Activated naive CD8-positive, alpha-beta T cell treated with anti-CD3 and anti-CD28 coated beads, Interleukin-2, amount 10 ng/mL, durations not matched to agents 7 days and 5 days (primary cell): ENCODE measurements at places on chromosomes 7 and 10.

DNA sequence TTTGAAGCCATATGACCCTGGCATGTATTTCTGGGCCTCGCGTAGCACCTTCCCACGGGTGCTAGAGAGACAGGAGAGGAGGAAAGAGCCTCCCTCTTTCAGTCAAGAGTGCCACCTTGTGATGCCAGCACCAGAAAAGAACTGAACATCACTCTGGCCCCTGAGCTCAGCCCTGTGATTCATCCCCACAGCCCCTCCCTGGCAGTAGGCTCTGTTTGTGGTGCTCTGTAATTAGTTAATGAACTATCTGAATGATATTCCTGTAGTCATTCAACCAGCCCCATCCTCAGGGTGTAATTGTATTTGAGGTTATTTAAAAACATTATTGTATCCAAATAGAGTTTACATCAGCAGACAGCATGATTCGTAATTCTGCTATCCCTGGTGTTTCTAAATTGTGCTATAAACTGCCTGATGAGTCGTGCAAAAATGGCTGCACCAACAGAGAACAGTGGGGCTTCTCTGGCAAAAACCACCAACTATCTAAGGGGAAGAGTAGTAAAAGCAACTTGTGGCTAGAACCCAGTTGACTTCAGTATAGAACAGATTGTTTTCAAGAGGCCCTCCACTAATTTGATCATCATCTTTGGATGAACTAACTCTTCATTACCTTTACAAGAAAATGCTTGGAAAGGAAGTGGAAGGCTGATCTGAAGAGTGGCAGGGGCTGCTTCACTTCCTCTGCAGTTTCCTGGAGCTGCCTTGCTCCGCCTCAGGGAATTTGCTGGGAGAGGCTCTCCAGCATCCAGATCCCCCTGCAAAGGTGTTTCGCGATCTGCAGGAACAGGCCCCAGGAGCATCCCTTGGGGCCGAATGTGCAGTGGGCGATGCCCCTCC lies 23.7 kb upstream of the TIAL1 start:
- DNase-seq: no peak

GRCh38 chr7:153832160-153832559 lies 220.0 kb upstream of the DPP6 start:
- no peak for DNase-seq

DNA sequence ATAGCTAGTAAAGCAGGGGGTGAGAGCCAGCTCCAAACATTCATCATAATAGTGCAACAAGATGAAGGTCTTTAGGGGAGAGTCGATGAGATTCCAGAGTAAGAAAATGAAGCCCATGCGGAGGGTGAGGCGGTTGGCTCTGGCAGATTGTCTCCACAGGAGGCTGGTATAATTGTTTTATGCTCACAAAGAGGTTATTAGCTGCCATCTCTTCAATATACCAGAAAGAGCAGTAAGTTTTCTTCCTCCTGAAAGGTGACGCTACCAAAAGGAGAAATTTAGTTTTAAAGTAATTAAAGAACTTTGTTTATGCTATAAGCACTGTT lies 59.2 kb upstream of the KCNIP2 start:
- DNase-seq: no peak

DNA sequence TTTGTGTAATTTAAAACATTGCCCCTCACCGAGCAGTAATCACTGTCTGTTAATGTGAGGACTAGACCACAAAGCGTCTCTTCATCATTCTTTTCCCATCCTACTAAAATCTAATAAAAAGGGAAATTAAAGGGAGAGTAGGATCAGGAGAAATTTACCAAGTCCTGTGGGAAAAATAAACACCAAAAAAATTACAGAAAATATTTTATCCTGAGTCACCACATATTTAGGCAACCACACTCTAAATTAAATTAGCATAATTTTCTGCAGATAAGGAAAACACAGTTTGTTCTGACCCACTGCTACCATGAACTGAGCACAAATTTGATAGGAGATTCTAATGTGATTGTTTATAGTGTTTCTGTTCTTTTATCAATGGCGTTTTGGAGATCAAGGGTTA lies 49.3 kb downstream of the CCDC6 start:
- no peak for DNase-seq

DNA sequence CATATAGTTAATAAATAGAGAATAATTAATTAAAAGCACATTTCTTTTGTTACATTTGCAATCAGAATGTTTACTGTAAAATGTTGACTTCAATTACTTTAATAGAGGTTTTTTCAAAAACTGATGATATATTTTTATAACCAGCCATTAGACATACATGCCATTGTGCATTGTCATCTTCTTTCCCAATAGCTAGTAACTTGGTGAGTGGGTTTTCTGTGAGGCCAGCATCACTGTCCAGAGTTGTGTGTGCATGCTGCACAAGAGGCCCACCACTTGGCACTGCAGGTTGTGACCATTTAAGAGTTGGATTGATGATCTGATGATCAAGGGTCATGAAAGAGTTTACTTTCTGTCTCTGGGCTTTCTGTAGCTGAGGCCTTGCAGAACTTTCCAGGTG lies 46.5 kb downstream of the TFEC start:
- DNase-seq: no peak

DNA sequence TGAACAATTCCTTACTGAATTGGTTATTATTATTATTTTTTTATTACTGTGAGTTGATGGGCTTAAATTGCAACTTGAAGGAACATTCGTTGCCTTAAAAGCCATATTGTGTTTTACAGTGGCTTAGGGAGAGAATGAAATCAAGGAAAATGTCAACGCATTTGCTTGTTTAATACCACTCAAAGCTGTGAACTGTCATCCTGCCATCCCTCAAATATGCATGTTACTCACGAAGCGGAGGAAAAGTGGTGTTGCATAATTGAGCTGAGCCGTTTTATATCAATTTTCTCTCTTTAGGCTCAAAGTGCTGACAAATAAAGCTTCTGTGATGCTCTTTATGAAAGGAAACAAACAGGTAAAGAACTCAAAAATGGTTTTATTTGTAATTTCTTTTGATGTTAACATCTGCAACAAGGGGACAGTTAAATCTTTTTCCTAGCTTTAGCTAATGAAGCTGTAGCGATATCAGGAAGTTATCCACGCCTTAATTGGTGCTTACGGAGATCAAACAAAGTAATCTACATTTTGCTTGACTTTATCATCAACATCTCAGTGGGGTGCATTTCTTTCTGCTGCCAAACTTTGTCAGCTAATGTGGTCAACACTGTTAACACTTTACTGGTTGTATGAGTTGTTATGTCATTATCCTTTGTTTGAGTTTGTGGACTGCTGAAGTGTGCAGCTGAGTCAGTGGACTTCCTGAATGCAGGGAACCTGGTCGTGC lies 33.1 kb downstream of the GLRX3 start:
- no peak for DNase-seq

DNA sequence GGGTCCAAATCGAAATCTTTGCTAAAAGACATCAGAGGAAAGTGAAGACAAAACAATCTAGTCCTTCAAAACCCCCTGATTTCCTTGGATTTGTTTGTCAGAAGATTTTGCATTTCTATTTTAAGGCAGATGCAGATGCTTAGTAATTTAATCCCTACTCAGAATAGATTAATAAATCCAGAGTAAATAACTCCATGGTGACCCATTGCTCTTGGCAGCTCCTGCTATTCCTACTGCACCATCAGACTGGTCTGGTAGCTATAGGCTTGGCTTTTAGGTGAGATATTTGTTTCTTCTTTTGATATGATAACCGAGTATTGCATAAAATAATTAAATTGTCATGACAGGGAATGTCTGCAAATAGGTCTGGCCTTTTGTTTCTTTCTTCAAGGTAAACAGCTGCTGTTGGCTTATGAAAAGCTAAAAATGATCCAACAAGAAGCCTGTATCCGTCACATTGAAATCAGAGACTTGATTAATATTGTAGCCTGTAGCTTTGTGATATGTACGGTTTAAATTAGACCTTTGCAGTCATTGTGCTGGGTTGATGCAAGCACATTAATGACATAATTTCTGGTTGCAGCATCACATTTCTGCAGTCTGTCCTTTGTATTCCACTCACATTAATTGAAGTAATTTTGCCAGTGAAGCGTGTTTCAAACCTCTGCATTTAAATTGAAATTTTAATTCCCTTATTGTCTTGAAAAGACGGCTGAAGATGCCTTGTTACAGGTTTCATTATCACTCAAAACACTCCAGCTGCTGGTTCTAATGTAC lies 40.7 kb downstream of the EXOC4 start:
- DNase-seq: no peak

- DNase-seq: no peak
Measured at GRCh38 chr7:54116956-54117355, 425.2 kb upstream of the VSTM2A start.

DNA sequence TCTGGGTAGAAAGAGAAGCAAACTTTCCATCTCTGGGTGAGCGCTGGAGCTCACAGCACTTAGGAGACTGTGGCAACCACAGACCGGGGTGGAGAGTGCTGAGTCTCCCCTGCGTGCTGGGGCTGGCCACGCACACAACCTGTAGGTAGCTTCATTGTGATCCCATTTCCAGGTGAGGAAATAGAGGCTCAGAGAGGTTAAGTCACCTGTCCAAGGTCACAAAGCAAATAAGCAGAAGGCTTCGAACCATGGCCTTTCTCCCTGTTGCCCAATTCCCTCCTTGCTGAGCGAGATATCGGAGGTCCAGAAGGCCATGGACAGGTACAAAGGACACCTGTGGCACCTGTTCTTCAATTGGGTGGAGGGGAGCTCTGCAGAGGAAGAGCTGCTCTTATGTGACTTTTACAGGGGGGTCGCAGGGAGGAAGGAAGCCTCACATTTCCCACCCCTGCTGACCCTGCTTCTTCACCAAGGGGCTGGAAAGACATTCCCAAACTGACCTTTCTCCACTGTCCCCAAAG lies 39.4 kb downstream of the ZCCHC24 start:
- DNase-seq: no peak

DNA sequence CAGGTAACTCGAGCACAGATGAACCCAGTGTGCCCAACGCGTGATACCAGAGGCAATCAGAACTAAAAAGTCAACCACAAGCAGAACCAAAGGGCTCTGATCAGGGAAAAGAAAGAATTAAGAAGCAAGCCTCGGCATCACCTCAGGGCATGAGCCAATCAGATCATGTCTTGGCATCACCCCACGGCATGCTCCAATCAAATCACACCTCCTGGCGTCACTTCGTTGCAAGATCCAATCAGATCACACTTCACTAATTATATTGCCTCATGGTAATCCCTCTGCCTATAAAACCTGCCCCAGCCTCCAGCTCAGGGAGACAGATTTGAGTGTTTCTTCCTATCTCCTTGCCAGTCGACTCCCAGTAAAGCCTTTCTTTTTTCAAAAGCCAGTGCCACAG lies 46.8 kb downstream of the TYW1B start:
- no peak for DNase-seq

DNA sequence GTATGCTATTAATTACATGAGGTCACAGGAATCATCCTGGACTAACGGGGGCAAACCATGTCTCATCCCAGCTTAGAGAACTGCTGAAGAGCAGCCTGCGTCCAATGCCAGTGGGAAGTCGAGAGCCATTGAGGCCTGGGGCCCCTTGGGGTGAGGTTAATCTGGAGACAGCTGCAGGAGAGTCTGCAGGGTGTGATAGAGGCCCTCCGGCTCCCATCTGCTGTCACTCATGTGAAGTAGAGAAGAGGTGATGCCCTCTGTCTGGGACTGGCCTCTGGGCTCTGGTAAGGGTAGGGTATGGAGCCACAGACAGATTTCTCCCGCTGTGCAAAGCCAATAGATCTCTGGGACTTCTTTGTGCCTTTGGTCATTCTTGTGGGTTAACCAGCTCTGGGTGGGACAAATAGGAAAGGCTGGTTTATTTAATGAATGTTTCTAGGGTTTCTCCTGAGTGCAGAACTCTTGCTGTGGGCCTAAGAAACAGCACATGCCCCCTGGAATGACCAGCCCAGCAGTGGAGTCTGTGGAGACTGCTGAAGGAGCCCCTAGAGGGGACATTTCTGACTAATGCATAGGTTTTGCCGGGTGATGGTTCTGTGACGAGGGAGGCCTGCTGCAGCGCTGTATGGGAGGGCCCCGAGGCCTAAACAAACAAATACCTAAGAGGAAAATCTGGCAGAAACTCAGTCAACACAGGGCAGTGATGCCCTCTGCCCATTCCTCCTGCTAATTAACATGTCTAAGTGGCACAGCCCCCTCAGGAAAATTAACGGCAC lies 34.5 kb downstream of the CRHR2 start:
- peak; percentile 15 for DNase-seq

GRCh38 chr10:108348215-108348614 lies 1183.7 kb upstream of the SORCS1 start:
- DNase-seq: no peak

DNA sequence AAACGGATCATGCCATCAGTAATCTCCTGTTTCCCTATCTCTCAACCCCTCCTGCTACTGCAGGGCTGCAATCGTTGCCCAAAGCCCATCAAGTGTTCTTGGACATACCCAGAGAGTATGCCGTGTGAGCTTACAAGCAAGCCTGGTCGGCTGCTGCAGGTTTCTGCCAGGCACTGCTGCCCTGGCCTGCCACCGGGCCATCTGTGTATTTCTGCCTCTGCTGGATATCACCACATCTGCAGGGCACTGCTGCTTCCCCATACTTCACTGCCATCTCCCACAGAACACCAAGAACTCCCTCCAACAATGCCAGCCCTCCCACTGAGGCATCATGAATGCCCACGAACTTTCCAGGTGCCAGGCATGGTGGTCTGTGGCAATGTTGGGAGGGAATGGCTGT lies 138.2 kb upstream of the SORCS3 start:
- no peak for DNase-seq
